ENCODE measurements at places on chromosomes 12 and 14.

DNA sequence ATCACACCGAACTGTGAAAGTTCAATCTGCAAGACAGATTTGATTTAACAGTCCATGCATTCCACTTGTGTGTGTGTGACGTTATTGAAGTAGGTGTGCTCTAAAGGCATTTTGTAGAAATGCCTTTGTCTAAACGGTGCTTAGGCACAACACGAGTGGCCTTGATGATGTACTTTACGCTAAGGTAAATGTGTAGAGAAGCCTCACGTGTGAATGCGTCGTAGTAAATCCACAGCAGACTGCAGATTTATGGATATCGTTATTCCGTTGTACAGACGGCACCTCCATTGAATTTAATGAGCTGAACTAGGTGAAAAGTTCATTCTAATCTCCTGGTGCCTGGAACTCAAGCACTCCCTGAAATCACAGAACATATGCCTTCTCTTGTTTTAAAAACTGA, 202.8 kb upstream of the STXBP6 start:
- DNase-seq = no peak

DNA sequence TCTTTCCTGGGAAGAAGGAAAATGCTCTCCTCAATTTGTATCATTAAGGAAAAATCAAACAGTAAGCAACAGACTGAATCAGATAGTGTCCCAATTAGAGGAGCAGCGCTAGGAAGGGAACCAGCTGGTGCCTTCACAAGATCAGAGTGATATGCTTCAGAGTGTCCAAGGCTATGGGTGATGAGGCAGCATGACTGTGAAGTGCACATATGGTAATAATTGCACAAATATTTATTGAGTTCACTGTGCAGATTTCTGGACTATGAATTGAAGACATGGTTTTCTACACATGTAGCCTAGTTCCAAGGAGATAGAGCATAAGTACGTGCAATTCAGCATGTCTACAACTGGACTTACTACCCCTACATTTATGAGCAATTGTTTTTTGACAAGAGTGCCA, 78.8 kb upstream of the EVL start:
- DNase-seq = no peak

DNA sequence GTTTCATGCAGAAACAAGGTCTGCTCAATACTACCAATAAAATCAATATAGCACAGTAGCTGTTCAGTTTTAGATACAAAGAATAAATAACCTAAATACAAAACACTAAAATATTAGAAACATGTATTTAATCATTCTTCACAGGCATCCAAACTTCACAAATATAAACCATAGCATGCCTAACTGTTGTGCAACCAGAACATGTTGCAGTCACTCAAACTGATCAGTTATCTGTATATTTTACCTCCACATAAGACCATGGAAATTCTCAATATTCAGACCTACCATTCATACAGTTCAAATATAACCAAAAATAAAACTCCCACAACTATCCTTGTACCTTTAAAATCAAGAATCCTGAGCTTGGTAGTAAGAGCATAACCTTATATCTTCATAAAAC, 83.1 kb upstream of the PAWR start:
- no peak for DNase-seq

DNA sequence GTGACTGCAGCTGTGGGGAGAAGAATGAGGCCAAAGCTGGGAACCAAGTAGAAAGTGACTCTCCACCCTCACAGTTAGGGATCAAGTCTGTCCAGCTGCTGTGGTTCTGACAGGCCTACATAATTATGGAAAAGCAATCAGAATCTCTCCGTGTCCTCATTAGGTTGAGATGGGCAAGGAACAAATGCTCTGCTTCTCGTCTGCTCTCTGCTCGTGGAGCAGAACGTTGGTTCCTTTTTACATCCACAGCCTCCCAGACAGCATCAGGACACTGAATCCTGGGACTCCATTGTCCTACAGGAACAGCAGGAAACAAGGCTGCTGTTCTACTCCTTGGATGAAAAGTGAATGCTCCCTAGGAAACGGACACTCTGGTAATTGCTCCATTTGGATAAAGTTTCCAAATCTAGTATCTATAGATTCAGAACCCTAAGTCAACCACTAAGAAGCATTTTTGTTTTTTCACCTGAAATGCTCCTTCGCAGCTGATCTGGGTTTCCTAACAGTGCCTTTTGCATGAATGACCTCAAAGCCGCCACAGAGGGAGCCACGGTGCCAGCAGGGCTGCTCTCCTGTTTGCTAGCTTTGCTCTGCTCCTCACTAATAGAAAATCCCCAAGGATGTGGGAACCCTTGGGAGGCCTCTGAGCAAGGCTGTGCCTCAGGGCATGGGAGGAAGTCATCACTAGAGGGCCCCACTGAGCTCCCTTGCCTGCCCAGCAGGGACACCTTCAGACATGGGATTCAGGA, 102.0 kb downstream of the EGLN3 start:
- peak; percentile 82 for DNase-seq

- DNase-seq = no peak
These were observed at the start of gene PLD4 for GRCh38 chr14:104924421-104925213. Gene PLD4 (plus strand): TSS chr14:104924879. CDS start chr14:104927141, 2,262 bp downstream.
